ENCODE measurements at places on chromosomes 4 and X.

GRCh38 chr4:107988763-107989035, 990 bp upstream of the HADH start:
- H3K4me3 ChIP-seq = no peak overlapping the region
- H3K27me3 ChIP-seq = no peaks in the 10 kb centered on the region
- H3K27ac ChIP-seq = no peak overlapping the region
- H3K4me1 ChIP-seq = peaks cover 2% of the 10 kb centered on the region
- H3K36me3 ChIP-seq = no peaks in the 10 kb centered on the region

GRCh38 chr4:61750810-61751209, 550.7 kb downstream of the ADGRL3 start:
- H3K27ac ChIP-seq = no peak overlapping the region
- peak; percentile 11 for DNase-seq
- no peak overlapping the region for H3K4me3 ChIP-seq
- H3K4me1 ChIP-seq = no peaks in the 10 kb centered on the region
- no peaks in the 10 kb centered on the region for H3K36me3 ChIP-seq
- no peaks in the 10 kb centered on the region for H3K27me3 ChIP-seq

GRCh38 chr4:111984169-111984819, 161.0 kb upstream of the FAM241A start:
- no peak overlapping the region for H3K27ac ChIP-seq
- DNase-seq = no peak
- no peaks in the 10 kb centered on the region for H3K4me1 ChIP-seq
- no peak overlapping the region for H3K4me3 ChIP-seq
- no peaks in the 10 kb centered on the region for H3K27me3 ChIP-seq

GRCh38 chr4:5812506-5813229, 80.2 kb downstream of the CRMP1 start:
- no peak overlapping the region for H3K4me3 ChIP-seq
- no peaks in the 10 kb centered on the region for H3K27me3 ChIP-seq
- peak; percentile 86 for DNase-seq
- H3K36me3 ChIP-seq = peaks cover 34% of the 10 kb centered on the region
- H3K27ac ChIP-seq = no peak overlapping the region

GRCh38 chrX:141982296-141982695, 78.6 kb downstream of the MAGEC1 start:
- H3K27me3 ChIP-seq = no peaks in the 10 kb centered on the region
- no peak for DNase-seq
- no peak overlapping the region for H3K27ac ChIP-seq
- H3K4me3 ChIP-seq = no peak overlapping the region

Measured in trophoblast cell (in vitro differentiated cells and primary cell).